CD4-positive, alpha-beta T cell treated with Interleukin-17A for 4 hours (primary cell): ENCODE measurements at places on chromosomes 5 and 9.

GRCh38 chr5:76372323-76373054, 30.6 kb upstream of the IQGAP2 start:
- no peak for DNase-seq

- DNase-seq = no peak
These were observed 654.0 kb upstream of the ACO1 start for GRCh38 chr9:31730398-31730797.

DNA sequence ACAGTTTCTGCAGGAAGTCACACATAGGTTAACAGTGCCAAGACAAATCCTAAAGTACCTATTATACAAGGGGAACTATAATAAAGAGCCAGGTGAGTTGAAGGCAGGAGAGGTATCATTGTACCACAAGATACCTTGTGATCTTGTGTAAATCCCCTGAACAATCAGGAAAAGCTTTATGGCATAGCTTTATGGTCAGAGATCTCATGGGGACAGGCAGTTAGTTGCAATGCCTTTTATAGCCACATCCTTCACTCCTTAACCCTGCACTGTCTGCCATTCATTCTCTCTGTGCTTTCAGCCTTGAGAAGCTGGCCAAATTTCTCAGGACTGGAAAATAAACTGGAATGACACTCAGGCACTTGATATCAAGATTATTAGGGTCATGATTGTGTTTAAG, 97.0 kb downstream of the GHR start:
- no peak for DNase-seq

DNA sequence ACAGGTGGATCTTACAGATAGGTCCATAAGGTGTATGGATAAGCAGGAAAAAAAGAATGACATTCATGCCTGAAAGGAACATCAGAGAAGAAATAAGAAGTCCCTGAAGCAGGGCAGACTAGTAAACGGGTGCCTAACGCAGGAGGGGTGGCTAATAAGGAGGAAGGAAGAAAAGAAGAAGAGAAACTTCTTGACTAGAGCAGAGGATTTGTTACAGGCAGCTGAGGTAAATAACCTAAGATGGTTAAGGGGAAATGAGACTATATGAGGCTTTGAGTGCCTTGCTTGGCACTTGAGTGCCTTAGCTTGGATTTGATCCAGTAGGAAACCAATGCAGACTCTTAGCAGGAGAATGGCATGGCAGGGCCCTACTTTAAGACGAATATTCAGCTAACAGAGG, 313.5 kb upstream of the PDE4D start:
- DNase-seq = no peak

GRCh38 chr5:9516591-9516990, 29.3 kb downstream of the SEMA5A start:
- no peak for DNase-seq

GRCh38 chr9:86700629-86701028, 246.7 kb downstream of the GAS1 start:
- no peak for DNase-seq

DNA sequence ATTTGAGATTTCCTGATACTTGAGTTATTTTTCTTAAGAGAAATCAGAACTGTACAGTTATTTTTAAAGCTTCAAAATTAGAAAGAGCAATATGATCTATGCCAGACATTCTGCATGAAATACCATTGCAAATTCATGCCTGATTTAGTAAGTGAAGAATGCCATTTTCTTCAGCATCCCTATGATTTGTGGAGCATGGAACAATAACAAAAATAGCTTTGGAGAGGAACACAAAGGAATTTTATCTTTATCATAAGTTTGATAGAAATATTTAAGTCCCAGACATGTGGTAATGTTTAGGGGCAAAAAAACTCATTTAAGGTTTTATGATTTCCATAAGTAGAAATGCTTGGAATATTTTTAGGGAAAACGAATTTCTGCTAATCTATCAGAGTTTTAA, 1863.4 kb downstream of the EFNA5 start:
- DNase-seq = no peak

- no peak for DNase-seq
These were observed 697.5 kb downstream of the SEMA5A start for GRCh38 chr5:8848366-8848765.

DNA sequence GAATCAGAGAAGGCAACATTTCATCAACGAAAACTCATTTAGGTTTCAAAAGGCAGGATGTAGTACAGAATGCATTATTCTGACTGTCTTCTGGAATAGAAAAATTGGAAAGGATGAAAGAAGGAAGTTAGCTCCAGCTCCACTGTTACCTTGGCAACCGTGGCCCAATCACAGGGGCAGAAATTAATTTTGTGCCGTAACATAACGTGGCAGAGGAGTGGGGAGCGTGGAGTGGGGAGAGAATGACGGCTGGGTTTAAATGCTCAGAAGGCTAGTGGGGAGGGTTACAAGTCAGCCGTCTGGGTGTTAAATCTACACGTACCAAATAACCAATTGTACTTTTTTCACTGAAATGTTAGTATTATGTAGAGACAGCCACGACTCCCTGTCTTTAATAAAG, 32.3 kb upstream of the EQTN start:
- DNase-seq = no peak

GRCh38 chr5:72922422-72922821, 33.4 kb upstream of the FCHO2 start:
- DNase-seq = no peak

DNA sequence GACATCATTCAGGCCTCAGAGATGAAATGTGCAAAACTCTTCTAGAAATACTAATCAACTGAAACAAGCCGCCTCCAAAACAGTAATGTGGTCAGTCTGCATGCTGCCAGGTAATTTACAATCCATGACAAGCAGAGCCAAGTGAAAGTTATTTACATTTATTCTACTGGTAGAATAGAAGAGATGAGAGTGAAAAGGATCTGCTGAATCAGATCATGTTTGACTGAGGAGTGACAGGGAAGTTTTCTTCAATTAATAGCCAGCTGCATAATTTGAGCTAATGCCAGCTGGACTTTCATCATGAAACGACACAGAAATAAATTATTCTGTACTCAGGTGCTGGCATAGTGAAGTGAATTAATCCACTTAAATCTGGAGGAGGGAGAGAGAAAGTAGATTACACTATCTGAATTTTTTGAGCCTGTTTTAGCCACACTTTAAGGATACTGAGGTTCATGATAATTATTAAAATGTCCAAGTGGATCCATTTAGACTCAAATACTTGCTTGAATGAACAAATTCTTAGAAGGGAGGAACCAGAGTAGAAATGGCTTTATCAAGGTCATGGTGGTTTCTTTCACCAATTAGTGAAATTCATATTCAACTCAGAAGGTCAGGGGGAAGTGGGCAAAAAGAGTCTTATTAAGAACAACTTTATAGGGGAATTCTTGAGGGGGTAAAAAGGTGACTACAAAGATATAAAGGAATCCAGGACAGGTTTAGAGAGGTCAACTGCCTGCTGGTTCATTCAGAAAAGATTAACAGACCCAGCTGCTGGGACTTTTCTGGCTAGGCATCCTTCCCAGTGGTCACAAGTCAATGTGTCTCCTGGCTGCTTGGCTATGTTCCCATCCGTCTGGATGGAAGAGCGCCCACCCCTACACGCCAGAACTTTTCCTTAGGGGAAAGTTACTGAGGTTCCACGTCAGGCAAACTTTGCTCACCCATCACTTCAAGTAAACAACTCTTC, 350.4 kb downstream of the PDE4D start:
- no peak for DNase-seq

- no peak for DNase-seq
These were observed 410.9 kb downstream of the PLK2 start for GRCh38 chr5:58048954-58049353.

DNA sequence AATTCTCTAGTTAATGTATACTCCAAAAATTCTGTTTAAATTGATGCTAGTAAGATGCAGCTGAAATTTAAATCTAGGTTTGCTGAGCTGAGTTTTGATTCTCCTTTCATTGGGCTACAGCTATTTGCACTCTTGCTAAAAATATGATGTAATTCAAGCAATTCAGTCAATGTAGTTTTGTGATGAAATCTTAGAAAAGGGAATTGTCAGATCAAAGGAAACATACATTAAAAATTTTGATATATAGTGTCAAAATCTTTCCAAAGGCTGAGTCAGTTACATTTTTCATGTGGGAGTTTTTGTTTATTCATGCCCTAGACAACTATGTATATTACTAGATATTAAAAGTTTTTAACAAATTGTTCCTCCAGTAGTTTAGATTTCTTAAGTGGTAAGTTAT, 334.9 kb upstream of the DAB2 start:
- DNase-seq = no peak

- DNase-seq = no peak
These were observed 46.1 kb downstream of the PRUNE2 start for GRCh38 chr9:76859860-76860259.

- no peak for DNase-seq
These were observed 5.9 kb upstream of the NFIL3 start for GRCh38 chr9:91429501-91429900.

DNA sequence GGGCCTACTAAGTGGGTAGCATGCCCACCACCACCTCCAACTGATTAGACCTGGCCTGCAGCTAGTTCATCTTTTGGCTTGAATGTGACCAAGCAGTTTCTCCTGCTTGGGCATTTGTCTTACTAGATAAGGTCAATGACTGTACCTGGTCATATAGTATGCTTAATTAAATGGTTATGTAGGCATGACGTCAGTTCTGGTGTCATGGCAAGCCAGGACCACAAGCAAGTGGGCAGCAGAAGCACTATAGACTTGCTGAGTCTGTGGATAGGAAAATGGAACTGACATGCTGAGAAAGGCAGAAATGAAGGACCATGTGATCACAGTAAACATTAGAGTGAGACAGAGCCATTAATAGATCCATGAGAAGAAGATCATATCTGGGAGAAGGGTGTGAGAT, 55.6 kb upstream of the C6 start:
- no peak for DNase-seq

- DNase-seq = no peak
These were observed 137.1 kb upstream of the FSTL4 start for GRCh38 chr5:133749331-133749985.

DNA sequence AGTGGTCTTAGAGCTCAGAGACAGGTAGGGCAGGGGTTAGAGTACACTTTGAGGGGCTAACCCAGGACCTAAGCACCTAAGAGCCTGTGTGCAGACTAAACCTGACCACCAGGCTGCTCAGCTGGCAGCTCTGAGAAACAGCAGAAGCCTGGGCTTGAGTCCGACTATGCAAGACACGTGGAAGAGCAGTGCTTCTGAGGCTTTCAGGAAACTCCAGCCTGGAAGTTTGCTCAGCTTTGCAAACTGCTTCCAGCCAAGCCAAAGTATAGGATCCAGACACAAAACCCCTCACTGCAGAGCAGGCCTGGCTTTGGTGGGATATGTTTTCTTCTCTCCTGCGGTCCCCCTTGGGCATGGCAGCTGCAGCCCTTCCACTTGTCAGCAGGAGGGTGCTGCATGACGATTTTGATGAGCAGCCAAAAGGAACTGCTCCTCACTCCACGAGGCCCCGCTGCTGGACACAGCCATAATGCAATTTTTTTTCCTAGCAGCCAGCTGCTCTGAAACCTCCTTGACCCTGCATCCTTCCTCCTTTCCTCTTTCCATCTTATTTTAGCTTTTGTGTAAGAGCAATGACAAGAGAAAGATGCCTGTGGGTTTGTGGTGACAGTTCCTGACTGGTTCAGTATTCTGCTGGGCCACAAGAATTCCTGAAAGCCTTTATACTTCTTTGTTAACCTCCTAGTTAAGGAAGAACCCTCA, 123.1 kb downstream of the LIFR start:
- DNase-seq = no peak

DNA sequence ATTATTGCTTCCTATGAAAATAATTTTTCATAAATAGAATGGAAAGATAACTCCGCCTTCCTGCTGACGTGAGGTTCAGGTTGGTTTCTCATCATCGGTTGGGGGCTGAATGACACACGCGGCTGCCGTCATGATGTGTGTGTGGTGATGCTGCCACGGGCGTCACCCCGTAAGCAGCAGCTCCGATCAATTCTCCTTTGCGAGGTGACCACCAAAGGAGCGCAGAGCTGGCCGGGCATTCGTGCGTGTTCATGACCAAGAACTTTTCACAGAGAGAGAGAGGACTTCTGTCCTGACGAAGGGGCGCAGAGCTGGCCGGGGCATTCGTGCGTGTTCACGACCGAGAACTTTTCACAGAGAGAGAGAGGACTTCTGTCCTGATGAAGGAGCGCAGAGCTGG, 30.3 kb downstream of the SURF6 start:
- DNase-seq = no peak

DNA sequence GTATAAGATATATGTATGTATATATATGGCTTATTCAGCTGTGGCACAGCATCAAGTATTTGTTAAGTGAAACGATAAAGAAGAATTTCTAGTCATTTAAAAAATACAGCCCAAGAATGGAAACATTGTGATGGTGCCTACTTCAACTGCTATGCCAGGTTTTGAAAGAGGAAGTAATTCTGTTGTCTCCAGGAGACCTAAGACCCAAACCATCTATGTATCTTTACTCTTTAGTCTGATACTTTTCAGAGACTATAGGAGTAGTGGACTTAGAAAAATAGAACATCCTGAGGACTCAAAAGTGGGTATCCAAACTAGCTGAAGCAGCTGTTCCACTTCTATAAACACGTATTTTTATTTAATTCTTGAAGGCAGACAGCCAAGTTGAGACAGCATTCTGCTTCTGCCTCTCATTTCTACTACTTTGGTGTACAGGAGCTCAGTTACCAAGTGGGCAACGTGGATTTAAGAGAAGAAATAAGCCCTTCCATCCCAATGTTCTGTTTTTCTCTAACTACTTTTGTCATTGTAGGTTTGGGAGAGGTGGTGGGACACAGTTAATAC, 110.7 kb downstream of the RPS23 start:
- no peak for DNase-seq

- DNase-seq = no peak
These were observed 23.0 kb downstream of the CD74 start for GRCh38 chr5:150389531-150390266.

DNA sequence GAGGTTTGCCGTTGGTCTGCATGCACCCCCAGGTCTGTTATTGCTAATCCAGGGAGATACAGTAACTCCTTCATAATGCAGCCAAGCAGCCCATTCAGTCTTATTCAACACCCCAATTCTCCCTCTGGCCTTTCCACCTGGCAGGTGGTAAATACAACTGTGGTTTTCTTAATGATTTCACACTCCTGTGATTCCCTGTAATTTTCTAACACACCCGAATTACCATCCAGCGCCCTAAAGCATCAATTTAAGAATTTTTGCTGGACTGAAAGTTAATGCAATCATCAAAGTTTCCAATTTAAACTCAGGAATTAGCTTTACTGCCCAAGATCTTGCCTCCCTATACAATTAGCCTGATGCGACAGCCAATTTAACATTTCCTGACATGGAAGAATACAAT, 62.5 kb downstream of the GNAQ start:
- no peak for DNase-seq

- DNase-seq = no peak
These were observed 108.5 kb downstream of the PSAT1 start for GRCh38 chr9:78405461-78405860.

DNA sequence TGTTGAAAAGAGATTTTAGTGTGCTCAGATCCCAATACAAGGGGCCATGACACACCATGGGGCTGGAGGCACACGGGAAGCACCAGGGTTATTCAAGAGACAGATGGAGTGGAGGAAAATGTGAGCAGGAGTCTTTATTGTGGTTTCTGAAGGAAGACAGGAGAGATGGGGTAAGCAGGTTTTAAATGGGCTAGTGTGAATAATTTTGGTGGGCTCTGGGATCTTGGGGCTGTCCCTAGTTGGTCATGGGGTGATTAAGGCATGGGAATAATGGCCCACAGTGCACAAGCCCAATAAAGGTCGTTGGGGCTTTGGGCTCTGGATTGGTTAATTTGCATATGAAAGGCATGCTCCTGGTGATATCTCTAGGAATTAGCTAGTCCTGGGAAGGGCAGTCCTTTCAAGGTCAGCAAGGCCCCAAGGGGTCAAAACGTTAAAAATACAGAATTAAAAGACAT, 3.6 kb upstream of the SCGB3A2 start:
- no peak for DNase-seq
